ENCODE measurements at places on chromosomes 16 and 17. TPM values are rescaled to one million over a fixed set of nuclear protein-coding genes. Genes with fewer than 3 reads are reported as not detected.

ARHGAP44 gene
- 3.5 TPM for total RNA-seq

DERL2 gene
- 32.4 TPM for total RNA-seq

GINS2 gene
- total RNA-seq: 0.17 TPM

MYLK3 gene
- 0.33 TPM for total RNA-seq

MYH13 gene
- total RNA-seq: not detected

C17orf50 gene
- not detected for total RNA-seq

CES4A gene
- 2.8 TPM for total RNA-seq

Data from esophagus muscularis mucosa (tissue), 4 donors.